NCI-H2081 treated with DMSO at 0.1 percent for 48 hours (cell line): ENCODE measurements at places on chromosomes 1 and 21.

DNA sequence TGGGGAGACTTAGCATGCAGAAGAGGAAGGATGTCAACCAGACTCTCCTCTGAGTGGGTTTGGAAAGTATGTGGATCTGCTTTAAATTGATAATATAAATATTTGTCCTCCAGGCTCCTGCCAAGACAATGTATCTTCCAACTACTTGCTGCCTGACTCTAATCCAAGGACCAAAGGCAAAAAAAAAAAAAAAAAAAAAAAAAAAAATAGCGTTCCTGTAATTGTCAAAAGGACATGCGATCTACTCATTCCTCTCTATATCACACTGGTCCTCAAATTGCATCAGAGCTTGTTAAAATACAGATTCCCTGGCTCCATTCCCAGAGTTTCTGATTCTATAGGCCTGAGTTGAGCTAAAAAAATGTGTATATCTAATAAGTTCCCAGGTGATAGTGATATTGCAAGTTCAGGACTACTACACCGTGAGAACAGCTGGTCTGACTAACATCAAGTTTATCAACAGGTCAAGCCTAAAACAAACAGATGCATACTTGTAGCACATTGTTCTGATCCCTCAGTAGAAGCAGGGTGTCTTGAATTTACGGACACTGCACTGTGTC is 141.3 kb downstream of the TNR start:
- DNase-seq: no peak

DNA sequence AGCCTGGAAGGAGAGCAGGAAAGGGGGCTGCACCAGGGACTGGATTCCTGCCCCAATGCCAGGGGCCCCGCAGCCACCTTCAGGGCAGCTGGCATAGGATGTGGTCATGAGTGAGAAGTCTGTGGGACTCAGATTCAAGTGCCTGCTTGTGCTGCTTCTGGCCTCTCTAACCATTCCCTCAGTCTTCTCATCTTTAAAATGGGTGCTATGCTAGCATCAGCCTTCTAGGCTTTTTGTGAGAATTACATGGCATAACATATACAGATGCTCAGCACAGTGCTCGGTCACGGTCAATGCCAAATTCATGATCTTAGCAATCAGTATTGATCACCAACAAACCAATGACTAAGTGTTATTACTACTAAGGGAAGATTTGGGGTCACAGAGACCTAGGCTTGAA is 23.5 kb downstream of the TRIM62 start:
- DNase-seq: no peak

- no peak for DNase-seq
These were observed 103.1 kb downstream of the GALNT2 start for GRCh38 chr1:230170153-230170547.

DNA sequence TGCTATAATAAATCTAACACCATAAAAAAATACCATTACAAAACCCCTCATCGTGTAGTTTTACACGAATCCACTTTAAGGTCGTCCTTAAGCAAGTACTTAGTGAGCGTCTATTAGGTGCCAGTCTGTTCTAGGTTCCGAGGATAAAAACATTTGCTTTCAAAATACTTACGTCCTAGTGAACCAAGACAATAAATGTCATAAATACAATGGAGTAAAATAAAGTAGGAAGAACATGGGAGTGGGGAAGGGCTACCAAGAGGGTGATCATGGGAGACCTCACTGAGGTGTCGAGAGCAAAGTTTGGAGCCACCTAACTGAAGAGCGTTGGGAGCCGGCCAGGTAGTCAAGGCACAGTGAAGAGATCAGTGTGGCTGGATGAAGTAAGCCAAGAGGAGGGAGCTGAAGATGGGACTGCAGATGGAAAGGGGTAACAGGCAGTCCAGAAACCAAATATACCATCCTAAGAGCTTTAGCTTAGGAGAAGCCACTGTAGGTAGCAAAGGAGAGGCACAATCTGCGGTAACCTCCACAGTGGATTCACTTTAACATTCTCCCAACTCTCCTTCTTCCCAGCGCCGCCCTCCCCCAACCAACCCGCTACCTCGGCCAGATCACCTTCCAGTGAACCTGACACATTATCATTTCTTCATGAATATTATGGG is 684 bp downstream of the LTN1 start:
- DNase-seq: no peak

- DNase-seq: no peak
These were observed 2.6 kb downstream of the HFM1 start for GRCh38 chr1:91402023-91402422.

GRCh38 chr1:77762072-77762476 is 2.4 kb upstream of the USP33 start:
- DNase-seq: no peak

GRCh38 chr1:53585129-53585528 is 125.9 kb downstream of the DMRTB1 start:
- DNase-seq: no peak

DNA sequence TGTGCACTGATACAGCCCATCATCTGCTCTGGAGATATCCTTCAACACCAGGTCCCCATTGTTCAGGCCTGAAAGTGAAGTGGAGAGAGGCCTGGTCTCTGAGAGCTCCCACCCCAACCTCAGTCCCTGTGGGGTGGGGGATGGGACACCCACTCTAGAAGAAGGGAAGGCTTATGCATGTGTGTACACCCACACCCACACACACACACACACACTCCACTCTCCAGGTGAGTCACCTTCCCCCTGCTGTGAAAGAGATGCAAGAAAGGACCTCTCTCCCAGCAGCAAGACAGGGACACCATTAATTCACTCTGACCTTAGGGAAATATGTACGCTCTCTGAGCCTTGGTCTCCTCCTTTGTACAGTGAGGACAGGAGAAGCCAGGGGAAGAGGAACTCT is 5.9 kb downstream of the VSIG8 start:
- DNase-seq: no peak

DNA sequence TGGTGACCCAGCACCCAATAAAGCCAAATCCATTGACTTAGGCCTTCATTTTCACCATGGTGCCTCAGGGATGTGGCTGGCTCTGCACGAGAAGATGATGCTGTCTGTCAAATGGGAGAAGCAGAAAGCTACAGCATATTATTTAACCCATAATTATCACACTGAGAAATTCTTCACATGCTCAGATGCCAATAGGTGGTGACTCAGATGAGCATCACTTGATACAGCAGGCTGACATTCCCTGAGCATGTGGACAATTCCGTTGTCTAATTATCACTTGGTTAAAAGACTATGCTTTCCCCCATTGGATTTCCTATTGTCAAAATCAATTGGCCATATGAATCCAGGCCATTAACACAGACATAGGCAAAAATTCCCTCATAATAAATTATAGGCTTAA is 44.0 kb upstream of the HSD3B1 start:
- no peak for DNase-seq
